Stimulated activated CD8-positive, alpha-beta memory T cell treated with anti-CD3 and anti-CD28 coated beads, Interleukin-7, amount 100 ng/mL, for 48 hours (primary cell): ENCODE measurements at places on chromosomes 1 and 21.
A peak's percentile ranks its signal among the peaks of the same experiment; 100 is the strongest.

DNA sequence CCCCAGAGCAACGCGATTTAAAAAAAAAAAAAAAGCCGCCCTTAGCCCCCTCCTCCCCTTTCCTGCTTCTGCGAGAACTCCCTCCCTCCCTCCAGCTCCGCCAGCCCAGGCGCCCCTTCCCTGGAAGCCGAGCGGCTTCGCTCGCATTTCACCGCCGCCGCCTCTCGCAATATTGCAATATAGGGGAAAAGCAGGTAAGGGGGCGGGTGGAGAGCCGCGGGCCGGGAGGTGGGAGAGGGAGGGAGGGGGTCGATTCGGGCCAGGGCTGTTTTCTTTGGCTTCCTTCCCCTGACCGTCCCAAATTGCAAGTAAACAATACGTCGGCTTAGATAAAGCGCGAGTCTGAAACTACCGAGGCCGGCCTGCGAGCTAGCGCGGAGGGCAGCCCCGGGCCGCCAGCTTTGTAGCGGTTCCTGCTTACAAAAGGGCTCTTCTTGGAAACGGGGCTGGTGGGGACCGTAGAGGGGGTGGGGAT, 408 bp downstream of the LMO4 start:
- DNase-seq = no peak

GRCh38 chr1:234533975-234534876, 55.2 kb upstream of the TARBP1 start:
- DNase-seq = no peak

DNA sequence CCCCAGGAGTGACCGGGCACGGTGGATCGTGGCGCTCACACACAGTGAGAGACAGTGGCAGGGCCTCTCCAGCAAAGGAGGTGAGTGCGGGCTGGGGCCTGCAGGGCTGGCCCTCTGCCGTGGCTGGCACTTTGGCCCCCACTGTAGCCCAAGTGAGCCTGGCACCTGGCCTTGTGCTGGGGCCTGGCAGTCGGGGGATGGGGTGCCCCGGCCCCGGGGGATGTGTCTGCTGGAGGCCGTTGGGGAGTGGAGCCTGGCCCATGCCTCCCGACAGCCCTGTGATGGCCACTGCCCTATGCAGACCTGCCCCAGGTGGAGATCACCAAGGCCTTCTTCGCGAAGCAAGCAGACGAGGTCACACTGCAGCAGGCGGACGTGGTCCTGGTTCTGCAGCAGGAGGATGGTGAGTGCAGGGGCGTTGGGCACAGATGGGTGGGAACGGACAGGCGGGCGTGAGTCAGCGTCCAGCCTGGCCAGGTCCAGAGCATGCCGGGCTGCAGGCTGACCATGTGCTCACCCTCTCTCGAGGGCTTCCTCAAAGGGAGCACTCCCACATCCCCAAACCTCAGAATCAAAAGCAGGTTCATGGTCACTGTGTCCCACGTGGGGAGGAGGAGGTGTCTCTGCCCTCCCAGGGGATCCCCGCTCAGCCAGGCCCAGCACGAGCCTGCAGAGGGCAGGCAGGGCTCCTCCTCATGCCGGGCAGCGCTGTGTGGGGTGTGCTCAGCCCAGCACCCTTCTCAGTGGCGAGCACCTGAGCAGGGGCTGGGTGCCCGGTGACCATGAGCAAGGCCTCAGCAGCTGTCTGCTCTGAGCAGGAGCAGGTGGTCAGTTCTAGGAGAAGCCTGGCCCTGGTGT, 25.3 kb downstream of the ARHGEF16 start:
- DNase-seq = no peak

GRCh38 chr1:187241971-187242370, 413.2 kb downstream of the PLA2G4A start:
- DNase-seq = no peak

DNA sequence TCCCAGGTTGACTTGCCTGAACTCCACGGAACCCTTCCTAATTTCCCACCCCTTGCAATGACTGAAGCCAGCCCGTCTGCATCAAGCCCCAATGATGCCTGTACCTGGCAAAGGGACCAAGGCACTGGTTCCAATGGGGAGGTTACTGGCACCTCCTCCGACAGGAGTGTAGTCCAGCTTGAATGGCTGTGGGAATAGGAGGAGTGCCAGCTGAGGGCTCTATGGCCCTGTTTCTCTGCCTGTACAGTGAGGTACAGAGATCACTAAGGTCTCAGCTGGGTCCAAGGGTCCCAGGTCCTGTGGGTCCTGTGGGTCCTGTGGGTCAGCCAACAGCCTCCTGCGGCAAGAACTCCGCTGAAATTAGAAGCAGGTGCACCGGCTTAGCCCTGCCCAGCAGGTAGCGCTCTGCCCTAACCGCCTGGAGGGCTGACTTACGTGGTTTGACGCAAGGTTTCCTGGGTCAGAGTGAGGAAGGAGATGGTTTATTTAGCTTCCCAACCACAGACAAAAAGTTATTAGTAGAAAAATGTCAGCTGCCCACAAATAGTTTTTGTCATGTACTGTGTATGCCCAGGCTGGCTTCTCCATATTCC, 9.9 kb upstream of the SPRR4 start:
- DNase-seq = no peak

DNA sequence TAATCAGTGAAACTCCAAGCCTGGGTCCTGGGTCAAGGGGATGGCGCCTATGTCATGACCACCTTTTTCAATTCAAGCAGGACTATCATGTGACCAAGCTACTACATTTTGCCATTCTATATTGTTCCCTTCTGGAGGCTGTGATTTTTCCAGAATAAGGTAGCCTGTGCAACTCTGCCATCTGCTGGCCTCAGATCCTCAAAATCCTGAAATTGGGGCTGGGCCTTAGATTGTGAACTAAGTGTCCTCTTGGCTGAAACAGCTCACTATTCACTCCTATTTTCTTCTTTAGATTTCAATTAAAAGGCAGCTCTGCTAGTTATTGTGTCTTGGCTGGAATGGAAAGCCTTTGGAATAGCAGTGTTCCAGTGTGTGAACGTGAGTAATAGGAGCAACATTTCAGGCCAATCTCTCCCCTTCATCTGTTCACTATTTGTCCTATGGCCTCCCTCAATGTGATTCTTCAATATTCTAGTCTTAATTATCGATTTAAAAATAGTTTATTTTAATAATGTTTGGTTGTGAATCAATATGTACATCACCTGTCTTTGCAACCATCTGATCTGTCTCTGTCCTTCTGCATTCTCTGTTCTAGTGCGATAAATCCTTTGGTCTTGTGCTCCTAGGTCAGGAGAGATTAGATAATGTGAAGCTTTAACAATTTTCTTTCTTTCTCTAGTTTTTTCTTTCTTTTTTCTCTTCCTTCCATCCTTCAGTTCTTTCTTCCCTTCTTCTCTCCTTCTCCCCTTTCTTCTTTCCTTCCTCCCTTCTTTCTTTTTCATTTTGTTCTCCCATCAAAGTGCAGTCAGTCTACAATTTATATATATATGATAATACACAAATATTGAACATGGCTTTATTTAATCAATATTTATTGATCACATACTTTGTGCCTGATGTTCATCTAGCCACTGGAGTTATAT, 69.8 kb downstream of the CR1 start:
- no peak for DNase-seq

GRCh38 chr1:147612366-147612765, 58.0 kb downstream of the ACP6 start:
- DNase-seq = no peak

- no peak for DNase-seq
These were observed 297.0 kb downstream of the GPATCH2 start for GRCh38 chr1:217333939-217334338.

DNA sequence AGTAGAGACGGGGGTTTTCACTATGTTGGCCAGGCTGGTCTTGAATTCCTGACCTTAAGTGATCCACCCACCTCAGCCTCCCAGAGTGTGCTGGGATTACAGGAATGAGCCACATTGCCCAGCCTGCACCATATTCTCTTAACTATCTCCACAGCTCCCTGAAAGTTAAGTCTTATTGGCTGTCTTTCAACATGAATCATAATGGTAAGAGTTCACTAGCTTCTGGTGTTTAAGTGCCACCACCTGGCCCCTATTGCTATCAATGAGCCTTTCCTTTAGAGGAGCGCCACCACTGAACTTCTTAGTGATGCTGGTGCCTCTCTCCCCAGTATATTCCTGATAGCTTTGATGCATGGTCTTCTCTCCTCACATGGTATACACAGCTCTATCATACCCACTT, 15.7 kb downstream of the ZFYVE9 start:
- DNase-seq = no peak

DNA sequence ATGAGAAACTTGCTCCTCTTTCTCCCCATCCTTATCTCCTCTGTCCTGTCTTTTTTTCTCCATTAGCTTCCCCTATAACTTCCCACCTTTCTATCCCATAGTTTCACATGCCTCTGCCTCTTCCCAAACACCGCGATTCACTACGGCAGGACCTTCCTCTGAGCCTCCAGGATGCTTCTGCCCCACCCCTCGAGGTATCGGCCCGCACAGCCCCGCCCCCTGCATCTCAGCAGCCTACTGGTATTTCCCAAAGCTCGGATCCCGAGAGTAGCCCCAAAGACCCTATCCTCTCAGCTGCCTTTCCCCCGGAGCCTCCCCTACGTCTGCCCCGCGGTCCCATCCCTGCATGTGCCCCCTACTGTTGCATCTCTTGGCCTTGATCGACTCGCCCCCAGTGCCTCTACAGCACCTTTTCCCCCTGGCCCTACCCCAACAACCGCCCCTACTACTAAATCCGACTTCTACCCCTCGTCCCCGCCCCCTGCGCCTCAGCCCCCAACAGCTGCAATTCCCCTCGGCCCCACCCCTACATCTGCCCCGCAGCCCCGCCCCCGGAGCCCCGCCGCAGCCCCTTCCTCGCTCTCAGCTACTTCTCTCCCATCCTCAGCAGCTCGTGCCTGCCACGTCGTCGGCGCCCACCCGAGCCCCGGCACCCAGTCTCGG, 512 bp downstream of the PIAS3 start:
- DNase-seq = peak; percentile 48

DNA sequence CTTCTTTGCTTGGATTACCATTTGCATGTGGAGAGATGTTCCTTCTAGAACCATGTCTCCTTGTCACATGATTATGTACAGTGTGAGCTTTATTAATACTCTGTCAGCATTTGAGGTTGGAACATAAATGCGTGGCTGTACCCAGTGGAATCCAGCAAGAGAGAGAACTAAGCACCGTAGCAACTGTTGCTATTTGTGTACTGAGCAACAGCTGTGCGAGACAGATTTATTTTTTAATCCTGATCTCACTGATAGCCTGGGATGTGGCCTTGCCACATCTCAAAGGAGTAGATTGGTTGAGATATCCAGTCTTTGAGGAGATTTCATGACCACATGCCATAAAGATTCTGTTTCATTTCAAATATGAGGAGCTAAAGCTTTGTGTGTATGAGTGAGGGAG, 43.4 kb downstream of the KIF1B start:
- DNase-seq = no peak

GRCh38 chr1:172163498-172164215, 256.8 kb upstream of the C1orf105 start:
- no peak for DNase-seq

GRCh38 chr1:58620259-58620658, 43.2 kb upstream of the TACSTD2 start:
- no peak for DNase-seq

- DNase-seq = no peak
These were observed 646.9 kb upstream of the ZP4 start for GRCh38 chr1:238537641-238538040.

DNA sequence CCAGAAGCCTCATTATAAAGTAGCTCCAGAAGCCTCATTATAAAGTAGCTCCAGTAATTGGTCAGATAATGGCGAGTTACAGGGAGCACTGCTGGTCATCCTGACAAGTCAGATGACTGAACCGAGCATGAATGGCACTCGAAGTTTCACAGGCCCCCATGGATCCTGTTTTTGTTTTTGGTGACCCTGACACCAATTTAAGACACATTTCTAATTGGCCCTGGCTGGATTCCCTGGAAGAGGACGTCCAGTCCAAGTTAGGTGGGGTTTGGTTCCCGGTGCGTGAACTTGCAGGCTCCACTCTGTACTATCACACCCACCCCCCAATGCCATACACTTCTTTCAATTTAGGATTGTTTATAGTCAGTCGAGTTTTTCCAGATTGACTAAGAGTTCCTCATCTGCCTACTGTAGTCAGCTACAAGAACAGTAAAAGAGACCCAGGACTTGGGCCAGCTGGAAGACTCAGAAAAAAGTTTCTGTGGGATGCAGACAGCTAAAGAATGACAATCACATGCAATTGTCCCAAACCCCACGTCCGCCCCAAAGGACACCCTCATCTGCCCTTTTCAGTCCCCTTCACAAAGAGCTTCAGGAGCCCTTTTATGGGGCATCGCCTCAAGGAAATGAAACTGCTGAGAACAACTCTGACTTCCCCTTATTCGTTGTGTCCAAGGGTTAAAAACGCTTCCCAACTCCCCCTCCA, 2.7 kb downstream of the DHRS3 start:
- DNase-seq = no peak

DNA sequence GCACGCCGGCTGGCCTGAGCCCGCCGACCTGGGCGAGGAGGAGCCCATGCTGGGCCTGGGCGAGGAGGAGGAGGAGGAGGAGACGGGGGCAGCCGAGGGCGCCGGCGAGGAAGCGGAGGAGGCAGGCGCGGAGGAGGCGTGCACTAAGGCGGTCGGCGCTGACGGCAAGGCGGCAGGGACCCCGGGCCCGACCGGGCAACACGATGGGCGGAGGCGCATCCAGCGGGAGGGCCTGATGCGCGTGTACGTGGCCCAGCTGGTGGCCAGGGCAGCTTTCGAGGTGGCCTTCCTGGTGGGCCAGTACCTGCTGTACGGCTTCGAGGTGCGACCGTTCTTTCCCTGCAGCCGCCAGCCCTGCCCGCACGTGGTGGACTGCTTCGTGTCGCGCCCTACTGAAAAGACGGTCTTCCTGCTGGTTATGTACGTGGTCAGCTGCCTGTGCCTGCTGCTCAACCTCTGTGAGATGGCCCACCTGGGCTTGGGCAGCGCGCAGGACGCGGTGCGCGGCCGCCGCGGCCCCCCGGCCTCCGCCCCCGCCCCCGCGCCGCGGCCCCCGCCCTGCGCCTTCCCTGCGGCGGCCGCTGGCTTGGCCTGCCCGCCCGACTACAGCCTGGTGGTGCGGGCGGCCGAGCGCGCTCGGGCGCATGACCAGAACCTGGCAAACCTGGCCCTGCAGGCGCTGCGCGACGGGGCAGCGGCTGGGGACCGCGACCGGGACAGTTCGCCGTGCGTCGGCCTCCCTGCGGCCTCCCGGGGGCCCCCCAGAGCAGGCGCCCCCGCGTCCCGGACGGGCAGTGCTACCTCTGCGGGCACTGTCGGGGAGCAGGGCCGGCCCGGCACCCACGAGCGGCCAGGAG, 7.2 kb upstream of the IBA57 start:
- DNase-seq = no peak
